ENCODE measurements at places on chromosomes 5 and 9.

DNA sequence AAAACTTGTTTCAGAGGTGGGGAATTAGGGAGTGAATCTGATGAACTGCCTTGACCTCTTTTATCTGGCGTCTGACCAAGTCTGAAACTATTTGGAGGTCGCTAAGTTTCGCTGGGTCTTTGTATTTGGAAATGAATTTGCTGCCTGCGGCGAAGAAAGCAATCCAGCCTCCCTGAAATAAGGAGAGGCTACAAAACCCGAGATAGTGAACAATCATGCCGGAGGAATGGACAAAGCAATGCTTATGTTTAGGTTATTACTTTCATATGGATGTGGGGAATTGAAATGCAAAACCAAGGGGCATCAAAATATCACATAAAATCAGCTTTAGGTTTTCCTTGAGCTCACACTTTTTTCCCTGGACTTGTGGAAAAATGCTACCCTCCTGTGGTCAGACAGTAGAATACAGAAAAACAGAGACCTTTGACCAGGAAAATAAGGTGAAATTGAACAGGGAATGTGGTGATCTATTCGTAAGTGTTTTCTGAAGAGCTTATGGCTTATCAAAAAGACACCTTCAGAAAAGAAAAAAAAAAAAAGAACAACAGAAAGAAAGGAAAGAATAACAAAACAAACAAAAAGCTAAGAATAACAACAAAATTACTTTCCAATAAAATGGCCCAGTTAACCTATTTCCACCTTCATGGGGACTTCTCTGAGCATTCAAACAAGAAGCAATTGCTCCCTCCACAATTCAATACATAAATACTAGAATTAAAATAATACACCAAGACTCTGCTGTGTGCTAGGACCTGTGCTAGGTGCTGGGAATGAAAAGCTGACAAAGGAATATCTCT lies 68.6 kb upstream of the DPYSL3 start:
- DNase-seq: no peak

GRCh38 chr5:19987612-19988361 lies at the start of gene CDH18:
Gene CDH18, minus strand, starts transcription at chr5:19988200. Its CDS starts 149,214 bp downstream, at chr5:19838986.
- DNase-seq: no peak

DNA sequence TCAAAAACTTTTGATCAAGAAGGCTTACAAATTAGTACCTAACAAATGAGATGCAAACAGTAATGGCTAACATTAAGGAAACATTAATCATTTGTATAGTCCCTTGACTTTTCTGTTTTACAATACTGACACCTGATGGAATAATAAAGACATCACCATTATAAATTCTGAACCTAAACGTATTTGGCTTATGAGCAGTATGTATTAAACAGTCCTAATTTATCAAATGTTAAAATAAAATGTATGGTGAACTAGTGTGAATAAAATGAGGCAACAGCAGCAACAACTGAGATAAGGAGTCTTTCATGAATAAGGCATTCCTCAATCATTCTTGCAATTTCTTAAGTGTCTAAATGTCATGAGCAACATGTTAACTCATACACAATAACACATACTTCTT lies 6.0 kb downstream of the PUM3 start:
- no peak for DNase-seq

DNA sequence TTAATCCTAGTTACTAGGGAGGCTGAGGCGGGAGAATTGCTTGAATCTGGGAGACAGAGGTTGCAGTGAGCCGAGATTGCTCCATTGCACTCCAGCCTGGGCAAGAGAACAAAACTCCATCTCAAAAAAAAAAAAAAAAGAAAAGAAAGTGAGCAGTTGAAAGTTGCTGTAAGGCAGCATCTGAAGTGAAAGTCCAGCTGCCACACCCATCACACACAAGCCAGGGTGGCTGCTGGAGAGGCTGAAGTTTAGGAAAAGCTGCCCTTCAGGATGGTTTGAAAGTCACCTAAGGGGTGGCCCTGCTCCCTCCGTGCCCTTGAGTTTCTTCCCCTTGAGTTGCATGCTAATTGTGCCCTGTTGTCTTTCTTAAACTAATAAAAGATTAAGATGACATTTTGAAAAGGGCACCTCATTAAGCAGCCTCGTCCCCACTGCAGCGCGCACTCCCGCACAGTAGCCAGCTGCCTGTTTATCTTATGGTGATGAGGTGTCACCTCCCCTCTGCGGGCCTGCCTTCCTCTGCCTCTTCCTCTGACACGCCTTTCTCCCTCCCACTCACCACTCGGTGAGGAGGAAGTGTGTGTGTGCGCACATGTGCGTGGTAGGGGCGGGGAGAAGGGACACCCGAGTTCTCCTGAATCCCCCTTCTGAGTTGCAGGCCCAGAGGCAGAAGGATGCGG lies 104.2 kb upstream of the PANK3 start:
- DNase-seq: no peak

DNA sequence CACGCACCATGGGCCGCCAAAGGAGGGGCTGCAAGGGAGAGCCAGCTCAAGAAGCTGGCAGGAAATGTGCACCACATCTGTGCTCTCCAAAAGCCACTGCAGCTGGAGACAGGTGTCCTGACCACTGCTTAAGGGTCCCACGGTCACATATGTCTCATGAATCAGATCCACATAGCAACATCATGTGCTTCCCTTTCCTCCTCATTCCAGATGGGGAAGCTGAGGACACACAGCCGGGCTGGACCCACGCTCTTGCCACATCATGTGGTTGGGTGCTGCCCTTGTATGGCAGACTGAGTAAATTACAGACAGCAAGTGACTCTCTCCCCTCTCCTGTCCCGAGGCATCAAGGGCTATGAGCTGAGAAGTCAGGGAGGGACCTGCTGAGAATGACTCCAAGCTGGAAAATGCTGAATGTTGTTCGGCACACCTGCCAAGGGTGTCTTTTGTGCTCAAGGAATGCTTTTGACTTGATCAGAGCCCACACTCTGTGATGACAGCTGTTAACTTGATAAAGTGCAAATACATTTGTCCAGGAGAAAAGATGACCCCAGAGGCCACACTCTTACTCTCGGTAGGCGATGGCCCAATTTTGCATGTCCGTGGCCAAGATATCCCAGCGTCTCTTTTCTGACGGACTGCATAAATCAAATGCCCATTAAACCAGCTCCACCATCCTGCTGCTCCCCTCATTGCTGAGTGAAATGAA lies 58.2 kb downstream of the NSUN2 start:
- no peak for DNase-seq

- no peak for DNase-seq
Observed at GRCh38 chr5:138240650-138241385, 27.7 kb upstream of the CDC23 start.

- DNase-seq: no peak
Observed at GRCh38 chr9:36872641-36873040, 161.4 kb downstream of the PAX5 start.

DNA sequence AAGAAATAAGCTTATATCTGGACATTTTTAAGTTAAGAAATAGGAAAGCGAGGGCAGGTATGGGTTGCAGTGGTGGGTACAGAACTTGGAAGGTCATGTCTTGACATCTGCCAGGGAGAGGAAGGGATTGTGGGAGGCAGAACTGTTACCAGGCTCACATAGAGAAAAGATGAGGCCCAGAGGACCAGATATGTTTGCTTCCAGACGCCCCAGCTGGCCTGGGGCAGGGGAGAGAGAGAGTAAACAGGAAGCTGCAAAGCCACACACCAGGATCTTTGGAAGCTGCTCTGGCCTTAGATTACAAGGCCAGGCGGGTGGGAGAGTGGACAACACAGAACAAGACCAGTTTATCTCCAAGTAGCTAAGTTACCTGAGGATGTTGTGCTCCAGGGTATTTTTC lies 71.2 kb downstream of the MARCHF11 start:
- DNase-seq: no peak
